HCT116 (cell line): ENCODE measurements at places on chromosomes 1 and 21. TPM values are rescaled to one million over a fixed set of nuclear protein-coding genes. Genes with fewer than 3 reads are reported as not detected.

- H3K4me3 ChIP-seq, result no peak overlapping the region
- H3K27me3 ChIP-seq, result peaks cover 54% of the 10 kb centered on the region
- DNase-seq, result no peak
- peaks cover 9% of the 10 kb centered on the region for H3K4me1 ChIP-seq
- no peak overlapping the region for H3K27ac ChIP-seq
Observed at GRCh38 chr1:202278751-202279150, 63.0 kb downstream of the UBE2T start.

- no peak for DNase-seq
Observed at GRCh38 chr1:222097588-222097987, 355.7 kb upstream of the DUSP10 start.

Gene FHAD1
- total RNA-seq, result 3.5 TPM

DNA sequence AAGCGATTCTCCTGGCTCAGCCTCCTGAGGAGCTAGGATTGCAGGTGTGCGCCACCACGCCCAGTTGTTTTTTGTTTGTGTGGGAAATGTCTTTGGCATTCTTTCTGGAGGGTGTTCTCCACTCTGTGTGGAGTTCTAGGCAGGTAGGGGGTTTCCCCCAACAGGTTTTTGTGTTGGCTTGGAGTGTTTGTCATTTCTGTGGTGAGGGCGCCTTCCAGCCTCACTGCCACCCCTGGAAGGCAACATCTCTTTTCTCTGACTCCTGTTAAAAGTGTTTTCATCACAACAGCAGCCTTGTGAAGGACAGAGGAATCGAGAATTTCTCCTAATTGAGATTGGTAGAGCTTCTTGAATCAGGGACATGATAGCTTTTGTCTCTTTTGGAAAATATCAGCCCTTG, 69.7 kb downstream of the PRKCZ start:
- H3K4me1 ChIP-seq, result no peaks in the 10 kb centered on the region
- DNase-seq, result no peak
- H3K36me3 ChIP-seq, result no peaks in the 10 kb centered on the region
- no peaks in the 10 kb centered on the region for H3K27me3 ChIP-seq
- no peak overlapping the region for H3K4me3 ChIP-seq

Gene PAPPA2
- total RNA-seq, result not detected

DNA sequence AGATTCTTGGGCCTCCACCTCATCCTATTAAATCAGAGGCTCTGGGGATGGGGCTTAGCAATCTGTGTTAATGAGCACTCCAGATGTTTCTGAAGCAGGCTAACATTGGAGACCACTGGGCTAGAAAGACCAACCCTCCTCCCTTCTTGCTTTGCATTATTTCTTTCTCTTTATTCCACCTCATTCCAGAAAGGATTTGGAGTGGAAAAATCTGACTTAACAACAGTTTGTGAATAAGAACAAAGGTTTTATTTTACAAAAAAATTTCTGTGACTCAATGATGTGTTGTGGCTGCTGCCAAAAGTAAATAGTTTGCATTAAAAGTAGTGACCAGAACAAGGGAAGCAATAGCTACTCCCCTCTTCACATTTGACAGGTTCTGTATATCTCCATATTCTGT, 79.4 kb downstream of the TGFB2 start:
- no peak for DNase-seq
- no peaks in the 10 kb centered on the region for H3K27me3 ChIP-seq
- no peak overlapping the region for H3K4me3 ChIP-seq
- H3K4me1 ChIP-seq, result no peaks in the 10 kb centered on the region
- H3K36me3 ChIP-seq, result no peaks in the 10 kb centered on the region

Gene GPA33
- total RNA-seq, result 0.22 TPM

Gene KCNN3
- total RNA-seq, result 1.1 TPM

Gene CR2
- total RNA-seq, result 4.0 TPM

- H3K4me3 ChIP-seq, result no peak overlapping the region
- H3K27ac ChIP-seq, result no peak overlapping the region
- no peaks in the 10 kb centered on the region for H3K4me1 ChIP-seq
- H3K36me3 ChIP-seq, result no peaks in the 10 kb centered on the region
Observed at GRCh38 chr1:55359611-55360010, 144.4 kb upstream of the USP24 start.

Gene RORC
- 1.3 TPM for total RNA-seq

DNA sequence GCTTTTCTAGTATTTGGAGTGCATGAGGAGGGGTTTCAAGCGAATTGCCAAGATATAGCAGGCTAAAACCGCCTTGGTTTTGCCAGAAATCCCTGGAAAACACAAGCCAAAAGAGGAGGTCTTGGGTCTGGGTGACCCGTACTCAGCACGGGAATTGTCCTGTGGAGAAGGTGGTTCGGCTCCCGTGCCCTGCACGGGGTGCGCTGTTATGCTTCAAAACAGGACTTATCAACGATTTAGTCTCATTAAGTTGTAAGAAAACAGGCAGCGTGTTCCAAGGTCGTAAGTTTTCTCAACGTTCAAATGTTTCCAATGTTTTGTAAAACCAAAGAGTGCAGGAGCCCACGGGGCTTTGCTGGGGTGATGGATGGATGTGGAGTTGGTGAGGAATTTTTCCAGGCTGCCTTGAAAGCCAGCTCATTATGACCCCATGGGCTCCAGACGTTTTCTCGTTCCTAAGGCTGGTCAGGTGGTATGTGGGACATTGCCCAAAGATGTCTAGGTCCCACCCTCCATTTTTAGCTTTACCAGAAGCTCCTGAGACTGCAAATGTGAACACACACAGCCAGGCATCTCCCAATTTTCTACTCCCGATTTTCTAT, 75.4 kb upstream of the CLDN14 start:
- peaks cover 5% of the 10 kb centered on the region; the same call in 1 of the 2 replicates for H3K27me3 ChIP-seq
- no peak overlapping the region for H3K4me3 ChIP-seq
- no peaks in the 10 kb centered on the region for H3K36me3 ChIP-seq
- no peak overlapping the region for H3K27ac ChIP-seq

GRCh38 chr1:172826096-172826741, 167.3 kb downstream of the FASLG start:
- no peaks in the 10 kb centered on the region for H3K27me3 ChIP-seq
- DNase-seq, result peak; percentile 61
- H3K4me1 ChIP-seq, result peaks cover 10% of the 10 kb centered on the region
- H3K27ac ChIP-seq, result peak overlapping the region; percentile 48; the same call in 1 of the 2 replicates
- H3K4me3 ChIP-seq, result no peak overlapping the region
- no peaks in the 10 kb centered on the region for H3K36me3 ChIP-seq

Gene BEND5
- total RNA-seq, result not detected

Gene FMO5
- 0.27 TPM for total RNA-seq

- H3K27me3 ChIP-seq, result no peaks in the 10 kb centered on the region
- DNase-seq, result no peak
- no peak overlapping the region for H3K4me3 ChIP-seq
- H3K36me3 ChIP-seq, result no peaks in the 10 kb centered on the region
- peaks cover 24% of the 10 kb centered on the region for H3K4me1 ChIP-seq
- H3K27ac ChIP-seq, result peak overlapping the region; percentile 38; the same call in 1 of the 2 replicates
Observed at GRCh38 chr1:214404154-214404553, 123.2 kb downstream of the SMYD2 start.

Gene KLHDC7A
- total RNA-seq, result 0.30 TPM

DNA sequence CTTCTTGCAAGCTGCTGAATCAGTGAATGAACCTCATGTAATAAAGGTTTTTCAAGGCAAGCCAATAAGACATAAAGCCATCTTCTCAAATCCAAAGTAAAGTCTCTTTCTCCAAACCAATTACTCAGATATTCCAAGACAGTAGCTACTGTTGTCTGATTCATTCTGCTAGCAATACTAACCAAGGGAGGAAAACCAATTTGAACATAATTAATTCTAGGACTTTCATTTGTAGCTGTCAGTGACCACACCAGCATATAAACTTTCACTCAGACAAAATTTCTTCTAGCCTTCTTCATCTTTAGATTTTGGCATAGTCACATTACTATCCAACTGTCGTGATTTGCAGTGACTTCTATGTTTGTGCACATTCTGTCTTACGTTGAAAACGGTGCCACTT, 10.5 kb upstream of the INTS3 start:
- H3K27me3 ChIP-seq, result no peaks in the 10 kb centered on the region
- DNase-seq, result no peak
- H3K27ac ChIP-seq, result no peak overlapping the region
- no peaks in the 10 kb centered on the region for H3K4me1 ChIP-seq

Gene MYBPH
- 0.22 TPM for total RNA-seq
